Stimulated activated CD4-positive, alpha-beta T cell treated with anti-CD3 and anti-CD28 coated beads, Interleukin-1b, Interleukin-23, amount 100 ng/mL, for 1 hour (primary cell): ENCODE measurements at places on chromosomes 2 and 18.

- DNase-seq = no peak
Measured at GRCh38 chr18:79814373-79814772, 16.6 kb downstream of the KCNG2 start.

DNA sequence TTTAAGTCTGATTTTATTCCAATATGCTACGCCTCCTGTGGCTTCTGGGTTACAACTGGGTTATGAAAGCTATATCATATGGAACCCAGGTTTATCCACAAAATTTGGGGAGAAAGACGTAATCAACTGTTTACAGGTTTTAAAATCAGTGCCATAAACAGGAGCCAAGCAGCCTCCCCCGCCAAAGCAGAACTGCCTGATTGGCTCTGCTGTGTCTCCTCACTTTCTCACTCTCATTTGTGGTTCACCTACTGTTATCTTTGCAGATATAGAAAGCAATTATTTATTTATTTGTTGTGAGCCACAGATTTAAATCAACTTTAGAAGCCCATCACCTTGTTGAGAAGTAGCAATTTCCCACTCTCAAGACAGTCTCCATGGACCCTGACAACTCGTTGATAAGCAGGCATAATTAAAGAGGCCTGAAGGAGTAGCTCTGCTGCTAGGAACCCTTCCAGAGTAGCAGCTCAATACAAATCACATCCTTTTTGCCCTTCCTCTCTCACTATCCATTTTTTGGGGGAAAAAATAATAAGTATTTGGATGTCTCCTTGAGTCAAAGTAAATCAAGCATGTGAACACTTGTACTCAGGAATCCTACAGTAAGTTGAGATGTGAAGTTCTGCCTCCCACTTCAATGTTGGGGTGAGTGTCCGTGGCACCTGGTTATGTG lies 191.0 kb upstream of the CCDC150 start:
- no peak for DNase-seq

- no peak for DNase-seq
Measured at GRCh38 chr2:236747426-236747825, 177.8 kb downstream of the ACKR3 start.

DNA sequence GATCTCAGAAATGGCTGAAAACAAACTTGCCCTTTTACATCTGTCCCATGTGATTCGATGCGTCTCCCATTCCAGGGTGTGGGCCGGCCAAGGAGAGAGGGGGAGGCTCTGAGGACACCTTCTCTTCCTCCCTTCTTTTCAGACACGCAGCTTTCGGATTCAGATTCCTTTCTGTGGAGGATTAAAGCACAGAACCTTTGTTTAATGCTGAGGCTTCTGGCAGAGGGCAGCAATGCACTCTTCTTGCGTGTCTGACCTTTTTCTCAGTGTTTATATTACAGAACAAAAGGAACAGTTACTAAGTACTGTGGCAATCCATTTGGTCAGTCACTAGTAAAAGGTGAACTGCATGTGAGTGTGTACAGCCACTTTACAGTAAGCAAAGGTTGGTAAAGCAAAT lies 268.9 kb upstream of the CCDC68 start:
- no peak for DNase-seq

- DNase-seq = no peak
Measured at GRCh38 chr18:43720041-43720440, 442.8 kb upstream of the SYT4 start.

GRCh38 chr18:78517328-78517727 lies 462.3 kb upstream of the SALL3 start:
- DNase-seq = no peak

DNA sequence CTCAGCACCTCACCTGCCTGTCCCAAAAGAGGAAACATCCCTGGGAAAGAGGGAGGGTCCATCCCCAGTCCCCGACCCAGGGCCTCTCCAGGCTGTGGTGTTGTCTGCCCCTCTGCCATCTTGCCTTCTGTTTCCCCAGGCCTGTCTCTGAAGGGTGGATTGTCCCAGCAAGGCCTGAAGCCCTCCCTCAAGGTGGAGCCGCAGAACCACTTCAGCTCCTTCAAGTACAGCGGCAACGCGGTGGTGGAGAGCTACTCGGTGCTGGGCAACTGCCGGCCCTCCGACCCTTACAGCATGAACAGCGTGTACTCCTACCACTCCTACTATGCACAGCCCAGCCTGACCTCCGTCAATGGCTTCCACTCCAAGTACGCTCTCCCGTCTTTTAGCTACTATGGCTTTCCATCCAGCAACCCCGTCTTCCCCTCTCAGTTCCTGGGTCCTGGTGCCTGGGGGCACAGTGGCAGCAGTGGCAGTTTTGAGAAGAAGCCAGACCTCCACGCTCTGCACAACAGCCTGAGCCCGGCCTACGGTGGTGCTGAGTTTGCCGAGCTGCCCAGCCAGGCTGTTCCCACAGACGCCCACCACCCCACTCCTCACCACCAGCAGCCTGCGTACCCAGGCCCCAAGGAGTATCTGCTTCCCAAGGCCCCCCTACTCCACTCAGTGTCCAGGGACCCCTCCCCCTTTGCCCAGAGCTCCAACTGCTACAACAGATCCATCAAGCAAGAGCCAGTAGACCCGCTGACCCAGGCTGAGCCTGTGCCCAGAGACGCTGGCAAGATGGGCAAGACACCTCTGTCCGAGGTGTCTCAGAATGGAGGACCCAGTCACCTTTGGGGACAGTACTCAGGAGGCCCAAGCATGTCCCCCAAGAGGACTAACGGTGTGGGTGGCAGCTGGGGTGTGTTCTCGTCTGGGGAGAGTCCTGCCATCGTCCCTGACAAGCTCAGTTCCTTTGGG lies 47.2 kb downstream of the BOLA3 start:
- DNase-seq = no peak

DNA sequence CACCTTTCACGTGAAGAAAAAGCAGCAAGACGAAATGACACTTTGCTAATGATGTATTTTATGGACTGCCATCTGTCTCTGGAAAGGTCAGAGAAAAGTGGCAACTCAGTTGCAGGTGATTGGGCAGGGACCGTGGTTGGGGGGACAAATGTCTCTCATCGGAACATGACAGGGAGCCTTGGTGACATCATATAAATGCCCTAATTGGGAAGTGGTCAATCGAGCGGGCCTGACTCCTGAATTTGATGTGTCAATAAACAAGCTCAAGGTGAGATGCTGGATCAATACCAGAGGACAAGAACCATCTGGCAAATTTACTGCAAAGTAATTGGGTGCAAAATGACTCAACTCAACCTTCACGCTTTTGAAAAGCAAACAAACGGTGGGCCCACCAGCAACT lies 151.9 kb upstream of the SKOR2 start:
- DNase-seq = no peak

DNA sequence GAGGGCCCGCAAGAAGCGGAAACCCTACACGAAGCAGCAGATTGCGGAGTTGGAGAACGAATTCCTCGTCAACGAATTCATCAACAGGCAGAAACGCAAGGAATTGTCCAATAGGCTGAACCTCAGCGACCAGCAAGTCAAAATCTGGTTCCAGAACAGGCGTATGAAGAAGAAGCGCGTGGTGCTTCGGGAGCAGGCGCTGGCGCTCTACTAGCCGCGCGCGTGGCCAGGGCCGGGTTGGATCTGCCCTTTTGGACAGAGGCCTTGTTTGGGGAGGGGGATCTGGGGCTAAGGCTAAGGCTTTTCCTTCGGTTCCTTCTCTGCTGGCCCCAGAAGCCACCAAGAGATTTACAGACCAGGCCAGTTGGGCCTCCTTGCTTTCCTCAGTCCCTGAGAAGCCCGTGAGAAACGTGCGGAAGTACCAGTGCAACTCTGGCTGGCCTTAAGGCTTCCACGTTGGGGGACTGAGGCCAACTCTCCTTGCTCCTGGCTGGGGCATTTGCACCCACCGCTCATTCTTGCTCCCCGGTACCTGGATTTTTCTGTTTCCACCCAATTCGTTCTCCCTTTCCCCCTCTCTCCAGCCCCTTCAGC lies 1.0 kb downstream of the HOXD12 start:
- no peak for DNase-seq

DNA sequence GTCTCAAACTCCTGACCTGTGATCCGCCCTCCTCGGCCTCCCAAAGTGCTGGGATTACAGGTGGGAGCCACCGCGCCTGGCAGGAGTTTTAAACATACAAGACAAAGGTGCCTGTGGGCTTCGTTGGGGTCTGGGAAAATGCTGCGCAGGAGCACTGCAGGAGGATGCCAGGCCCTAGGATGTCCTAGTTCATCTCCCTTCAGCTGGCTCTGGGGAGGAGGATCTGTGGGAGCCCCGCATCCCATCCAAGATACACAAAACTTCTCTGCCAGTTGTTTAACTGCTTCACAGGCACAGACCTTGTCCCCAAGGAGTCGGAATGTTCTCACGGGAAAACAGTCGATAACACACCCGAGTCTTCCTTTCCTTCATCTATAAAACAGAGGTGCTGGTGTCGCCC lies 89.1 kb downstream of the POLR1A start:
- DNase-seq = no peak

- DNase-seq = no peak
Measured at GRCh38 chr2:215136669-215137328, 1.6 kb downstream of the ABCA12 start.

- DNase-seq = no peak
Measured at GRCh38 chr2:241198381-241199279, 10.2 kb downstream of the ANO7 start.

DNA sequence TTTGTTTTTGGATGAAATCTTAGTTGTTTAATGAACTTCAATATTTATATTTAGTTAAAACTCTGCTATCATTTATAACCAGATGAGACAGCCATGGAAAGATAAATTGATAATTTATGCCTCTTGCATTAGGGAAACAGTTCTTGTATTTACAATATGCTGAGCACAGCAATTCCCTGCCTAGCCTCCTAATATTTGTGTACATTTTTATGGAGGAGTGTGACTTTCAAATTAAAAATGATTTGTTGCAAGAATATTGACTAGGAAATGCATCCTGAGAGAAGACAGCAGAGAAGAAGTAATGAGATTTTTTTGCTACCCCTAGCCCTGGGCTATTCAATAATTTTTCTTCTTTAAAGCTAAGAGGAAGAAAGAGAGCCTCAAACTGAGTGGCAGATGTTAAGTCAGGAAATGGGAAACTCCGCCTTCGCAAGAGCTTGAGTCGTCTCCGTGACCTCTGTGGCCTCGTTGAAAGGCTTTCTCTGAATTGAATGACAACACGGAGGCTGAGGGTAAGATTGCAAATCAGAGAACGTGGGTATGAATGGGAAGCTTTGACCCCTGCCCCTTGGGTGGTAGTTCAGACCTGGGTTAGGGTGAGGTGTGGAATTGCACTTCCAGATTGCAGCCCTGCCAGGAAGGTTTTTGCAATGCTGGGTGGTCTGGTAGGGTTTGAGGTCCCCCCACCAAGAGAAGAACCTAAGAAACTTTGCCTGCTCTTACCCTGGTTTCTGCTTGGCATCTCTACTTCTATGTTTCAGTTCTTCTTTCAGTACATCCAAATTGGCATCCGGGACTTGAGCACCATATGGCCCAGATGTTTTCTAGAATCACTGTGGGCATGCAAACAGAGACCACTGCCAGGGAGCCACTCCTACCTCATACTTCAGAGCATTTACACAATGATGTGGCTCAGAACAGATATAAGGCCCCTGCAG lies 210.3 kb upstream of the RBMS1 start:
- DNase-seq = no peak

DNA sequence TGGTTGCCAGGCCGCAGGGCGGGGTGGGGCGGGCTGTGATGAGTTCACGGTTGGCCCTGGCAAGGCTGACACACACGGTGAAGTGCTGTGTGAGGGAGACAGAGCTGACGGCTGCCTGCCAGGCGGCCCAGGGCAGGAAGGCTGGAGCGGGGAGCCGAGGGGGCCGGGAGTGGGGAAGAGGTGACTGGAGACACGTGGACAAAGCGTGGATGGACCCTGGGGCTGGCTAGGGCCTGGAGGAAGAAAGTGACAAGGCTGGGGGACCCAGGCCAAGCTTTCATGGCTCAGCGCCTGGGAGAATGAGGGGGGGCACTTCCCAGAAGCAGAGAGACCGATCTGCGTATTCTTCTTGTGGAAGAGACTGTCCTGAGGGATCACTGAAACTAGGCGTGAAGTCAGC lies 123.2 kb downstream of the DYSF start:
- DNase-seq = no peak

DNA sequence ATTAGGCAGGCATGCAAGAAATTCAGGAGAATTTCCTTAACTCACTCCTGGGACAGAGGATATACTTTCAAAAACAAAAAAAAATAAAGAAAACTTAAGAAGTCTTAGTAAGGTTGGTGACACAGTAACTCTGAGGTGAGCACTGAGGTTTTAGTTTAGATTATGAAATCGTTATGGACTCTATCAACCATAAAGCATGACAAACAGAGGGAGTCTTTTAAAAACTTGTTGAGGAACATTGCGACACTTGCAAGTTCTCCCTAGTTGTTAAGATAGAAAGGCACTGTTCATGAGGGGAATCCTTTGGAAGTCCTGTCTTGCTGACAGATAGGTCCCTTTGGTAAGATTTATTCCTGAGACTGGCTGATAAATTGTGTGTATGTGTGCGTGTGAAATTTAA lies 194.3 kb upstream of the ERBB4 start:
- DNase-seq = no peak

DNA sequence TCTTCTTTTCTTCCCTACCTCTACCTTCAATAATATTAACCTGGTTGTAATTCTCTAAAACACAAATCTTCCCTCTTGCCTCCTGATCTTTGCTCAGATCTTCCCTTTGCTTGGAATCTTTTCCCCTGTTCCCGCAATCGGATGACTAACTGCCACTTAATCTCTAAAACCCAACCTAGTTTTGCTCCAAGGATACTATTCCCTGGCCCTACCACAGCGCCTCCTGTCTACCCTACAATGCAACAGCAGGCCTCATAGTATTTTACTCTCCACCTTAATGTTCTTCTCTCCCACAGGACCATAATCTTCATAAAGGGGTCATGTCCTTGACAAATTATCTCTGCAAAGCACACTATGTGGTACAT lies 246.8 kb upstream of the TNP1 start:
- DNase-seq = no peak

DNA sequence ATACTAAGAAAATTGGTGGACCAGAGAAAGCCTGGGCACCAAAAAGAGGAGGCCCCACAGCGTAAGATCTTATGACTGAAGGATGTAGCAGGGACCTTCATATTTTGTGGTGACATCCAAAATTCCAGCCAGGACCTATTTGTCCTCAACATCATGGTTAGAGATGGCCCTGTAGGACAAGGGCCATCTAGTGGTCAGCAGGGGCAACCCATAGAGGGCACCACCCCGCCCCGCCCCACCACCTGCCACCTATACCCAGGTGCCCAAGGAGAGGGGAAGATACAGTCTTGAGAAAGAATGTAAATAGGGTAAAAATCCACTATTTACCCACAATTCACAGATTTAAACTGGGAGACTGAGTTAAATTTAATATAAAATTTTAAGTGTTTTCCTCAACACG lies 59.6 kb upstream of the TMEM163 start:
- DNase-seq = no peak

- no peak for DNase-seq
Measured at GRCh38 chr18:13370995-13371625, 152.6 kb downstream of the LDLRAD4 start.

GRCh38 chr2:3789256-3789655 lies 85.9 kb downstream of the DCDC2C start:
- DNase-seq = no peak

GRCh38 chr2:27171351-27171848 lies 22.6 kb downstream of the TCF23 start:
- no peak for DNase-seq
